ENCODE measurements at places on chromosomes 4 and X.

DNA sequence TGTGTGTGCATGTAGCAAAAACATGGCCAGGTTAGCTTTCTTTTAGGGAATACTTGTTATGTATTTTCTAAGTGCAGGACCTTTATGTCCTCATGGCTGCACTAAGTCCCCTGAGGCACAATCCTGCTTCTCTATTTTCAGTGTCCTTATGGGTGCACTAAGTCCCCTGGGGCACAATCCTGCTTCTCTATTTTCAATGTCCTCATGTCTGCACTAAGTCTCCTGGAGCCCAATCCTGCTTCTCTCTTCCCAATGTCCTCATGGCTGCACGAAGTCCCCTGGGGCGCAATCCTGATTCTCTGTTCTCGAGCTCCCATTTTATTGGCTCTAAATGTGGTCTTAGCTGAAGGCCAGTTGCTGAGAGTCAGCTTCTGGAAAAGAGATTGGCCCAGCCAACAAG, 49.7 kb upstream of the GPRIN3 start:
- no peak for DNase-seq

DNA sequence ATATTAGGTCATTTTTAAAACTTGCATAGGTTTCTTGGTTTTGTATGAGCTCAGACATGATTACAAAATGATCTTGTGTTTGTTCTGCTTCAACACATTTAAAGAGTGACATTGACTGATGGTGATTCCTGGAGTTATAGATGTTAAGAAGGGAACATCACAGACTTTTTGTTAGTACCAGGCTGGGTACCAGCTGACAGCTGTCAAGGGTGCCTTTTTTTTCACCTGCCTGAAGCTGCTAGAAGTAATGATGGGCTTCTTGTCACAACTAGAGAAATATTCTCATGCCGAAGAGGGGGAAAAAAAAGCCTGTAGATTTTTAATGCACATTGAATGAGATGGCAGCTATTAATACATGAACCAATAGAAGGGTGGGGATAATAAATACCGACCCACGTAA, 226.6 kb upstream of the TRAM1L1 start:
- no peak for DNase-seq

GRCh38 chr4:94848326-94848725, 90.6 kb downstream of the BMPR1B start:
- no peak for DNase-seq

DNA sequence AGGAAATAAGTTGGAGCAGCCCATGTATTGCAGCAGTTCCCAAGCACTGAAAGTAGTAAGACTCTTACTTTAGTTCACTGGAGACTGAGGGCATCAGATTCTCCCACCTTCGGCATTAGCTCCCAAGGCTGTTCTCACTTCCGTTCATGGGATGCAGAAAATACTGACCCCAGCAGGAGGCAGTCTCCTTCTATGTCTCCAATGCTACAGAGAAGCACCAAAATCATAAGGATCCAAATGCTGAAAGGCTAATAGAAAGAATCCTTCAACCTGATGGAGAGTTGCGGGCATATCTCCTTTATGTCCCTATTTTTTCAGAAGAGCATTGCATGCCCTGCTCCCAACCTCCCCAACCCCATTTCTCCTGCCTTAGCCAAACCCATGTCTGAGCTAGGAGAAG, 32.4 kb downstream of the ADH7 start:
- DNase-seq = no peak

GRCh38 chr4:18398661-18399060, 377.1 kb upstream of the LCORL start:
- no peak for DNase-seq

DNA sequence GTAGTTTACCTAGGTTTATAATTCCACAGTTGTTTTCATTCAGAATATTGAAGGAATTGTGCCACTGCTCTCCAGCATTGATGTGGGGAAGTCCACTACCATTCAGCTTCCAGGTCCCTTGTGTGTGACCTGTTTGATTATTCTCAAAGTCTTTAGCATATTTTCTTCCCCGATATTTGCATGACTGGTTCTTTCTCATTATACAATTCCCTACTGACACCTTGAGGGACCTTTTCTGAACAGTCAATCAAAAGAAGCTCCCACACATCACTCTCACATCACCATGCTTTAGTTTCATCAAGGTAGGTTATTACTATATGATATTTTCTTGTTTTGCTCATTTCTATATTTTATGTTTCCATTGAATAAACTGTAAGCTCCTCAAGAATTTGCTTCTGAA, 44.1 kb downstream of the SLC39A8 start:
- DNase-seq = no peak

GRCh38 chr4:139085141-139085540, 69.6 kb downstream of the NOCT start:
- DNase-seq = no peak

DNA sequence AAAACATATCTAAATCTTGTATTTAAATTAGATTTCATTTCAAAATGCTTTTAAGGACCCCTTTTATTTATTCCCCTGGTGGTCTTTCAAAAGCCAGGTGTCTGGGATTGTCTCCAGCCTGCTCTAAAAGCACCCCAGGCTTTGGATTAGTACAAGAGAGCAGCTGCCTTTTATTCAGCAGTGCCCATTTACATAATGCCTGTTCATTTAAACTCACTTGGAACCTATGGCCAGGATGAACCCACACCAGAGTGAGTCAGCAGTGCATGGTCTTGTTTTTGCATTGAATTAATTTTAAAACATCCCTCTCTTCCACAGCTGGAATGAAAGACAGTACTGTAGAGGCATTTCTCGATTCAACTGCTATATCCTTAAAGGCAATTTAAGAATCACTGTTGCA, 64.1 kb upstream of the TENM3 start:
- DNase-seq = no peak

DNA sequence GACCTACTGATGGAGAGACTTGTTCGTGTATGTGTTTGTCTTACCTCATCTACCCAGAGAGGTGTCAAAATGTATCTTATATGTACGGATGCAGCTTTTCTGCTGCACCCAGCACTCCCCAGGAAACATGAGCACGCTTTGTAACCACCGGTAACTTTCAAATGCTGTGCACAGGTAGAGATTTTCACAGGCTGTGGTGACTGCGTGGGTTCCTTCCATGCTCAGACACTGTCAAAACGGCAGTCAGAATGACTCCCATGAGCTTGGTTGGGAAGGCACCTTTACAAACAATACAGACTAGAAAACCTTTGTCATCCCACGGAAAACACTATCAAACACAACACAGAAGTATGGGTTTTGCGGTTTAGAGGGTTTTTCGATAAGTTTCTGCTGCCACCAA, 28.2 kb downstream of the F11 start:
- no peak for DNase-seq

DNA sequence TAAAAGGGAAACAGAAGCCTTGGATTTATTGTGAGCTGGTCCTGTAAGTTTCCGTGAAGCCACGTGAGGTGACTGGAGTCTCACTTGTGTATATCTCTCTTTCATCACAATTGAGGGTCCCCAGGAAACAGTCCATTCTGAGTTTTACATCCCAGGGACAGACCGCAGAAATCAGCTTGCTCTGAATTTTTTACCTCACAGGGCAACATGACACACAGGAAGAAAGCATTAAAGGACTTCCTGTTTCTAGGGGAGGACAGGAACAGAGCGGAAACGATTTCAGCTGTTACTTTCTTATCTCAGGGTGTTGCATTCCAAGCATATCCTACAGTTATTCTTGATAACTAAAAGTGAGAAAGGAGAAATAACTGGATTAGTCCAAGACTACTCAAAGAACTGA, 553.5 kb downstream of the TRAM1L1 start:
- DNase-seq = no peak

DNA sequence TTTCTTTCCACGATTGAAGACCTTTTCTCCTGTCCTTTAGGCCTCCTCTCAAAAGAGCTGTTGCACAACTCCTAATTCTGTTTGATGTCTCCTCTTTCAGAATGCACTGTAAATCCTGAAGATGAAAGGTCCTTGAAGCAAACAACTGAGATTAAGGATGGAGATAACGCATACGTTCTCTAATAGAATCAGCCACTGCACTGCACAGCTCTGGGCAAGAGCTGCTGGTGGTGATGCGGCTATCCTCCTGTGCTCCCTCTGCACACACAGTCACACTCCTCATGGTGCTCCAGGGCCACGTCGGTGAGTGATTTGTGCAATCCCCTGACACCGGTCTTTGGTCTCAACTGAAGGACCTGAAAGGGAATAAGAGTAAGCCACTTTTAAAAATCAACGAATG, 208.7 kb downstream of the PDGFC start:
- DNase-seq = no peak

- DNase-seq = no peak
Observed at GRCh38 chr4:56665781-56666180, 15.3 kb downstream of the HOPX start.

DNA sequence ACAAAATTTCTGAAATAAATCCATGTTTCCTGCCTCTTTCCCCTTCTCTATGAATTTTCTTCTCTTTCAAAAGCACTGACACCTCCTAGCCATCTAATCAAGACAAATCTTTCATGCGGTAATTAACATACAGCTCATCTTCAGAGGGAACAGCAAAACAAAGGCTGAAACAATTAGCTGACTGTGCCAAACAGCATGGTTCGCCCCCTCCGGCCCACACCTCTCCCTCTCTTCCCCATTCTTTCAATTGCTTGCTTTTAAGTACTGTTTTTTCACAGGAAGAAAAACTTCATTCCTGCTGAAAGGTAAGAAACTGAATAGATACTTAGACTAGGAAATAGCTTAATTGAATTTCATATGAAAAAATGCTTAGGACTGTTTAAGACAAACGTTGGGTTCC, 291.1 kb upstream of the NOCT start:
- DNase-seq = no peak

DNA sequence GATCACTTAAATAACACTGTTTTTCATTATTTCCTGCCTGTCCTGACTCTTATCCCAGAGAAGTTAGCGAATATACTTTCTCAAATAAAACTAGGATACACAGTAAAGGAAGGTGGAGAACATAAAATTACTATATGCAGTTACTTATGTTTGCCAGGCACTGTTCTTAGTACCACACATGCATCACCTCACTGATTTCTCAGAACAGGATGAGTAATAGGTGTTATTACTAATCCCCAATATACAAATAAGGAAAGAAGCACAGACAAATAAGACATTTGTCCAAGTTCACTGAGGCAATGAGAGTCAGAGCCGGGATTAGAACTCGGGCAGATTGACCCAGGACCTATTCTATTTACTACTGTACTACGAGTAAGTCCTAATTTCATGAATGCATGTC, 91.7 kb downstream of the CORIN start:
- no peak for DNase-seq

- no peak for DNase-seq
Observed at GRCh38 chr4:134883831-134884449, 682.4 kb upstream of the PABPC4L start.

- DNase-seq = peak; percentile 36
Observed at GRCh38 chr4:18020145-18020670, 1.3 kb downstream of the LCORL start.

DNA sequence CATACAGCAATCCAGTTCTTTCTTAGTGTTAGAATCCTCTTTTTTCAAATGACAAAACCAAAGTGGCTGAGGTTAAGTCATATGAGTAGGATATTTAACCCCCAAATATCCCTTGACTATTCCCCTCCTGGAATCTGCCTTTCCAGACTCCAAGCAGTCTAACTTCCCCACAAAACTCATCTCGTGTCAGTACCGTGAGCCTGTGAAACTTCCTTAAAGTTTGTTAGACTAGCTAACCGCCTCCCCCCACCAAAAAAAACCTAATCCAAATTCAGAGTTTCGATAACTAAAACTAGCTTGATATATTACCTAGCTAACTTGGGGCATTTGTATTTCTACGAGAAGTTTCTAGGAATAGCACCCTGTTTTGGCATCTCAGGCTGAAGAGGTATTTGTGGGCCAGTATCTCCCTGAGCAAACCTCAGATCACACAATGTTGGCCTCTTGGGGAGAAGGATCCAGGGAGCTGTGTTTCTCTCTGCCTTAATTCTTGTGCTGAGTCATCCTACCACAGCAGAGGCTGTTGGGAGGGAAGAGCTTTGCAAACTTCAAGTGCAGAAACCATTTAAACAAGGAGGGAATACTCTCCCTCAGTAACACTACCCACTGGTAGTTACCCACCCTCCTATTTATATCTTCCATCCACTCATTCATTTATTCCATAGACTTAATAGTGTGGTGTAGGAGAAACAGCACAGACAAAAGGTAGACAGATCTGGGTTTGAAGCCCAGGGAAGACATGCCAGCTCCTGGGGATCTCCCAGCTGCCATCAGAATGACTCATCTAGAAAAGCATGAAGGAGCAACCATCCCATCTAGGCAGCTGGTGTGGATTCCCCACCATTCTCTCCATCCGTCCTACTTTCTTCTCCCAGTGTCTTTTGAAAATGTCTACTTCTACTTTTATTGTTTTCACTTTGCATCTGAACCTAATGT, 39.3 kb upstream of the TXK start:
- DNase-seq = no peak

DNA sequence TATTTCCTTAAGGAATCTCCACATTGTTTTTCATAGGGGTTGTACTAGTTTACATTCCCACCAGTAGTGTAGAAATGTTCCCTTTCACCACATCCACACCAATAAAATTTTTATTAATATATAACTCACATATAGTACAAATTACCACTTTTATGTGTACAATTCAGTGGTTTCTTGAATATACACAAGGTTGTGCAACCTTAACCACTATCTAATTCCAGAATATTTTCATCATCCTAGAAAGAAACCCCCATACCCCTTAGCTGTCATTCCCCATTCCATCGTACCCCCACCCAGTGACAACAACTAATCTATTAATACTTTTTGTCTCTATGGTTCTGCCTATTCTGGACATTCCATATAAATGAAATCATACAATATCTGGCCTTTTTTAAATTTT, 108.3 kb upstream of the USP9X start:
- DNase-seq = no peak

- no peak for DNase-seq
Observed at GRCh38 chr4:164876700-164877324, at the start of gene APELA. Gene APELA, plus strand, starts transcription at chr4:164877178. Its CDS starts 154 bp downstream, at chr4:164877332.

DNA sequence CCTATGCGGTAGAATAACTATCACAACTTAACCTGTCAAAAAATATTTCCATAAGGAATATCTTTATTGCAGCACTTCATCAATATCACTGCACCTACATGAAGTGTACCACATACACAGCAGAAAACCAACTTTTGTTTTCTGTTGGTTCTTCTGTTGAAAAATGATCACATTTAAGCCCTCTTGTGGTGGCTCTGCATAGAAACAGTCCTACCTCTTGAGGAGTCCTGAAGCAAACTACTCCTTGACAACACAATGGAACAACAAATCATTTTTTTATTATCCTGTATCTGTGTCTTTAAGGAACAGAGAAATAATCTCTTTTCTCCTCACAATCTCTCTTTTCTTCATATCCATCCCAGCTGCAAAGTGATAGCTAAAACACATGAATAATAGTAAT, 39.8 kb upstream of the ATOH1 start:
- DNase-seq = no peak

DNA sequence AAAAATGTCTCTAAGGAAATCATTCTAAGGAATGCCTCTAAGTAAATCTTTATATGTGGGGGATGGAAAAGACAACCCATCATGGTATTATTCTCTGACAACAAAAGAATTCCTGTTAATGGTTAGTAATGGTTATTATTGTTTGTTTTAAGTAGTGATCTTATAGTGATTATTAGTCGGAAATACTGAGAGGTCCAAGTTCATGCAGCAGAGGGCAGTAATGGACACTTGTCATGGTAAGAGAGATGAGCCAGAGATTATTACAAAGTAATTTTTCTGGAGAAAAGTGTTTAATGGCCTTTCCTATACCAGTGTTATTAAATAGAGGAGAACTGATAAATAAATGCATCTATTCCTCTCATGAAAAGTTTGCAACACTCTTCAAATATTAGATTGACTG, 8.1 kb upstream of the DKK2 start:
- DNase-seq = no peak

All from T-helper 2 cell (primary cell).